ENCODE measurements at places on chromosomes 1 and 21.

- no peak for DNase-seq
Observed at GRCh38 chr21:38848187-38848609, 42.5 kb downstream of the ETS2 start.

DNA sequence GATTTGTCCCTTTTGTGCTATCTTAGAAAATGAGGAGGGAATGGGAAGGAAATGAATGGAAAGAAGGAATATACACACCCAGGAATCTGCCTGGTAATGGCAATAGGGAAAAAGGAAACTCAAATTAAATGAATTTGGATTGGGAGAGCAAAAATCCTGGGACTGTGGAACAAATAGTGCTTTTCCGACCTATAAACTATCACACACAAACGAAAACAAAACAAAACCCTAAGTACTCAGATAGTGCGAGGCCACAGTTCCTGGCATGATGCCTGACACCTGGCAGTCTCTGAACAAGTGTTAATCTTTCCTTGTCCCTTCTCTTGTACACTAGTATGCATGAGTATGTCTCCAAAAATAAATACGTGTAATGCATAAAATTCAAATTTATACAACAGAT, 319.8 kb upstream of the SPAG17 start:
- DNase-seq: no peak

DNA sequence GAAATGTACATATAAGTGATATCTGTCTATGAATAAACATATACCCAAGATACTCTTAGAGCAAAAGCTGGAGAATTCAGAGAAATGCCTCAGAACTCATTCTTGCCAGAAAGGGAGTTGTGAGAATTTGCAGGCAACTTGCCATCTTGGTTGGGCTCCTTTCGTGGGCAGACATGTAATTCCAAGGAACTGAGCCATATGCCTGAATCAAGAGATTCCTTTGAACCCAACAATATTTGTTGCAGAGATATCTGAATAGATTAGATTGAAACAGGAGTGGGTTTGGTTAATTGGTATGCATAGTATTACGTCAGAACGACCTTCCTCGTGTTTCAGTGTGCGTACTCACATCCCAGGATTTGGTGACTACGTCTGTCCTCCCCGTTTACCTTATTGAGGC, 67.0 kb downstream of the TGFB2 start:
- no peak for DNase-seq

DNA sequence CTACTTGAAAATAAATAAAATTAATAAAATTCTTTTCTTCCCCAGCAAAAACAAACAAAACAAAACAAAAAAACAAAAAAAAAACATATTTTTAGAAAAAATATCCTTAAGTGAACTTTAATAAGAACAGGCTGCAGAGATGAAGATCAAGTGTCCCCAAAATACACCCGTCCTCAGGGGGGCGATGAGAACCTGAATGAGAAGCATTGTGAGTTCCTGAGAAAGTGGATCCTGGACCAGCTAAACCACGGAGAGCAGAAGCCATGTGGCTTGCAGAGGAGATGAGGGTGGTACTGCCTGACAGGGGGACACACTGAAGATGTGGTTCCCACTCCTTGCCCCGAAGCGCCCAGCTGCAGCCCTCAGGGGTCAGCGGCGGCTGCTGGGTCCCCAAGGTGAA, 89.3 kb downstream of the ITPKB start:
- DNase-seq: no peak

GRCh38 chr1:174080819-174081218, 58.7 kb upstream of the RC3H1 start:
- DNase-seq: no peak

DNA sequence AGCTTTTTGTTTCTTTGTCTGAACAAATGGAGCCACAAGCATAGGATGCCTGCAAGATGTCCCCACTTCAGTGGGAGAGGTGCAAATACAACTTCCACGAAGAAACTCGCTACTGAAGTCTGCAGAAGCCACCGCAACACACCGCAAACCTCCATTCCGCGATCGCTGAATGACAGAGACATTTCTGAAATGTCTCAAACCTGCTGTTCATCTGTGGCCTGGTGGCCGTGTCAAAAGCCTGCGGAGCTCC, 1.0 kb downstream of the TP53BP2 start:
- DNase-seq: no peak

DNA sequence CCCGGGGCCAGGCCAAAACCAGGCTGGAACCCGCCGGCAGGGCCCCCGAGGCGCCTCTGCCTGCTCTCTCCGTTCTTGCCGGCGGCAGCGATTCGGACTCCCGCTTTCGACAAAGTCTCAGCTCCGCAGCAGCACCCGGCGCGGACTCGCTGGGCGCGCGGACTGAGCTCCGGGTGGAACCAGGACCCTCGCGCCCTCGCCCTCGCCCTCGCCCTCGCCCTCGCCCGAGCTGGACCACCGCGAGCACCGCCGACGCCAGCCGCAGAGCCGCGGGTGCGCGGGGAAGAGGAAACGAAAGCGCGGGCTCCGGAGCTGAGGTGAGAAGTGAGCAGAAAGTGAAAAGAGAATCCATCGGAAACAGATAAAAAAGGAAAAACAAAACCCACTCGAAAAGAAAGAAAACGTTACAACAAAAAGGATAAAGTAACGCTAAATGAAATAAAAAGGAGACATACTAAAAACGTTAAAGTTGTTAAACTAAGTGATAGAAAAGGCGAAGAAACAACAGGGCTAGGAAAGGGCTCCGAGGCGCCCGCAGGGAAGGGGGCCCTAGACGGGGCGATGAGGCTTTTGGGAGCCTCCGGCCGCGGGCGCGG, 64.9 kb downstream of the MEF2D start:
- DNase-seq: no peak

DNA sequence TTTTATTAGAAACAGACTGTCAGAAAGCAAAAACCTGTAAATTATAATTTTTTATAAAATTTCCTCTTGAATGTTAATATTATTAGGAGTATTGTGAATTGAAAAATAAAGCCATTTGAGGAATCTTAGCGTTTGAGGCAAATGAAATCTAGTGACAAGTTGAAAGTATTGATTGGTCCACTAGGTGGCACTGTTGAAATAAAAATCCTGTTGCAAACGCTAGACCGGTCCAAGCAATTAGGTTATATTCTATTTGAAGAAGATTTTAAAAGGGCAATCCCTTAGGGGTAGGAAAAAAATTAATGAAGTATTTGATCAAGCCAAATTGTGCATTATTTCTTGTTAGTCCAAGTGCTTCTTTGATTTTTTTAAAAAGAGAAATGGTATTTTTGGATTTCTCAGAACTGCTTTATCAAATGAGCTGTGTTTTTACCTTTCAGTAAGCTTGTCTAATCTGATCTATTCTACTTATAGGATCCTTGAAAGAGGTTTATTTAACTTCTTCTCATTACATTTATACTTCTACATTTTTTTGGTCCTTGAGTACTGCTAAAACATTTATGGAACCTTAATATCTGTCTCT, 57.7 kb downstream of the ATG4C start:
- no peak for DNase-seq

- no peak for DNase-seq
Observed at GRCh38 chr1:196295766-196296165, 312.5 kb downstream of the KCNT2 start.

DNA sequence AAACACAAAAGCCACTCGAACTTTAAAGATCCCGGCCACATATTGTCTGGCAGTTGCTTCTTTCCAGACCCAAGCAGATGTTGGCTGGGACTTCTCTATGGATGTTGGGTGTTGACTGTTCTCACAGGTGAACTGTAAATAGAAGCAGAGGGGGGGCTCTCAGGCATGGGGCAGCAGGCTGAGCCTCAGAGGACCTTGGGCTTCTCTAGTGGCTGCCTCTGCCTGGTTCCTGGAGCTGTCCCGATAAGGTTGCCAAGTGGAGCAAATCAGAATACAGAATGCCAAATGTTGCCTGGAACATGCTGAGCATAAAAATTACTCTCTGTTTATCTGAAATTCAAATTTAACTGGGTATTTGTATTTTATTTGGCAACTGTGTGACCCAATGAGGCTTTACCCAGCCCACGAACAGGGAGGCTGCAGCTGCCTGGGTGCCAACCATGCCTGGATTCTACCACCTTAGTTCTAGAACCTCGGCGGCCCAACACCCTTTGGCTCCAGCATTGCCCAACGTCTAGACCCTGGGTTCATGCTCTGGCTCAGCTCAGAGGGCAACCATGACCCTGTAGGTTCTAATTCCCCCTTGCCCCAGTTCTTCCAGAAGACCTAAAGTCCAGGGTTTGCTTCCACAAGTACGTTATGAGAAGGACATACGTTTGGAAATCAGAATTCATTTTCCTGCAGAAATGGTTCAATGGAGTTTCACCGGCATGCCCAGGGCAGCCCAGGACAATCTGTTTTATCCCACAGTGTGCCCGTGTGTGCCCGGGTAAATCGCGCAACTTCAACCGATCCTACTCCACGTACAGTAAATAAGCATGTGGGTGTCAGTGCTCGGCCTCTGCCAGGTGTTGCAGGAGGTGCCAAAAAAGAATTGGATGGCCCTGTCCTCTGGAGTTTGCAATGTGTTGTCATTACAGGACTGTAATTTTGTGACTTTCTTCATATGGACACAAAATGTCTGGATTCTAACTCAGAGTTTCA, 5.4 kb upstream of the SLC45A1 start:
- no peak for DNase-seq
